Tongue (tissue), 3 donors: ENCODE measurements at places on chromosomes 16 and 17.

DNA sequence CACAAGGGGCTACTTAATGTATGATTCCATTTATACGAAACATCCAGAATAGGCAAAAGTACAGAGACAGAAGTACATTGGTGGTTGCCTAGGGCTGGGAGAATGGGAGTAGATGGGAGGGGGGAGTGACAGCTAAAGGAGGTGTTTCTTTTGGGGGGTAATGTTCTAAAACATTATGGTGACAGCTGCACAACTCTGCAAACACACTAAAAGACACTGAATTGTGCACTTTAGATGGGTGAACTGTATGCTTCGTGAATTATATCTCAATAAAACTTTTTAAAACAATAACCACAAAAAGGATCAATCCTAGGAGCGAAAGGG, 661 bp downstream of the LYRM9 start:
- DNase-seq, result no peak

- DNase-seq, result no peak
Observed at GRCh38 chr16:87823181-87823929, 46.0 kb downstream of the SLC7A5 start.

DNA sequence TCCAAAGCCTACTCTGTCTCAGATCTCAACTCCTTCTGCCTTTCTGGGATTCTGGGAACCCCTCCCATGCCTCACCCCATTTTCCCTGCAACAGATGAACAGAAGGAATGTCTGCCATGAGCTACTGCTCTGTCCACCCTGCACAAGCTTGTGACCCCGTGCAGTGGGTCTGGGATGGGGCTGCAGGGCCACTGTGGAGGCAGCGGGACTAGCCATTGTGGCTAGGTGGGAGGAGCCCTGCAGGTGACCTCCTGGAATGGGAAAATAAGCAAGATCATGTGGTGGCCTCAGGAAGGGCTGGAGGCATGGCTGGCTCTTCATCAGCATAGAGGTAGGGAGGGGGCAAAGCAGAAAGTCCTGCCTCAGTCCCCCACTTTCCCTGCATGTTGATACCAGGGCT, 13.7 kb downstream of the PDP2 start:
- DNase-seq, result no peak

DNA sequence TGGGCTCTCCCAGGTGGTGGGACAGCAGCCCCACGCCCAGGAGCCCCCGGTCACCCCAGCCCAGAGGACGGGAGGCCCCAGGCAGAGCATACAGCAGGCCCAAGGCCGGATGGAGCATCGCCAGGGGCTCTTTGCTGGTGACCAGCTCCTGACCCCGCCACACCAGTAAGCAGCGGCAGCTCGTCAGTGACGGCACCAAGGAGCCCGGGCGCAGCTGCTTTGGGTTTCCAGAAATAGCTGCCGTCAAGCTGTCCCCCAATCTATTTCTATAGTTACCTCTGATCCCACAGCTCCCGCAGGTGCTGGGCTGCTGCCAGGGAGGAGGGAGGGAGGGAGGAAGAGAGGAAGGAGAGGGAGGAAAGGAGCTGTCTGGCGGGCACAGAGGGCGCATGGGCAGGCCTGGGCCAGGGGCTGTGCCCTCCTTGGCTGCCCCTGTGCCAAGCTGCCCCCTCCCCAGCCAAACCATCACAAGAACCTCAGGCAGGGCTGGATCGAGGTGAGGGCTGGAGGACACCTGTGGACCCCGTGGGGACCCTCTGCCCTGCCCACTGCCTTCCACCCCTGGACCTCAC, 10.8 kb upstream of the RASD1 start:
- peak; percentile 86 for DNase-seq

GRCh38 chr17:7864995-7865650, 7.3 kb downstream of the CYB5D1 start:
- no peak for DNase-seq

DNA sequence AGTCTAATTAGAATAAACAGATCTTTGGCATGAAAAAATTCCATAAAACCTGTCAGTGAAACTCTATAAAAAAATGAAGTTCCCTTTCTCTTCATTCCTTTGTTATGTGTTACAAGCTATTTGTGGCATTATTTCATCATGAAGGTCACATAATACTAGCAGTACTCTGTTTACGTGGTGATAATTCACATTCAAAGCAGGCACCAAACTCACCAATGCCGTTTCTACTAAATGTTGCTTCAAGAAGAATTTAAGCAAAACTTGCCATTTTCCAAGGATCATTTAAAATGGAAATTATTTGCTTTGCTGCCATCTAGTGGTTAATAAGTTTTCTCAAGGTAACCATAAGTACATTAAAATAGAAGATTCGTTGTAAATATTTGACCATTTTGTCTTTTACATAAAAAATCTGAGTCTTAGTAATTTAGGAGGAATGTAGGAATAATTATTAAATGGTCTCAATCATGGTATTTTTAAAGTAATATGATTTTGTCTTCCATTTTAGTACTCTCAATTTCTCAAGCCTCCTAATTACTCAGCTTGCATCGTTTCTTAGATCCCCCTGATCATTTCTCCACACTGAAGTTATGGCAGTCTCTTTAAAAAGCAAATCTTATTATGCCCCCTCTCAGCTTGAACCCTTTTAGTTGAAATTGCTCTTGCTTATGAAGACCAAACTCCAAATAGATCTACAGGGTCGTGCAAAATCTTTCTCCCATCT, 80.8 kb downstream of the OMG start:
- DNase-seq, result peak; percentile 80

- no peak for DNase-seq
Observed at GRCh38 chr16:85293904-85294642, 181.8 kb upstream of the CIBAR2 start.

GRCh38 chr17:62950067-62950466, 16.0 kb upstream of the TANC2 start:
- DNase-seq, result peak; percentile 94

GRCh38 chr17:40453881-40454612, 10.8 kb downstream of the IGFBP4 start:
- DNase-seq, result no peak

DNA sequence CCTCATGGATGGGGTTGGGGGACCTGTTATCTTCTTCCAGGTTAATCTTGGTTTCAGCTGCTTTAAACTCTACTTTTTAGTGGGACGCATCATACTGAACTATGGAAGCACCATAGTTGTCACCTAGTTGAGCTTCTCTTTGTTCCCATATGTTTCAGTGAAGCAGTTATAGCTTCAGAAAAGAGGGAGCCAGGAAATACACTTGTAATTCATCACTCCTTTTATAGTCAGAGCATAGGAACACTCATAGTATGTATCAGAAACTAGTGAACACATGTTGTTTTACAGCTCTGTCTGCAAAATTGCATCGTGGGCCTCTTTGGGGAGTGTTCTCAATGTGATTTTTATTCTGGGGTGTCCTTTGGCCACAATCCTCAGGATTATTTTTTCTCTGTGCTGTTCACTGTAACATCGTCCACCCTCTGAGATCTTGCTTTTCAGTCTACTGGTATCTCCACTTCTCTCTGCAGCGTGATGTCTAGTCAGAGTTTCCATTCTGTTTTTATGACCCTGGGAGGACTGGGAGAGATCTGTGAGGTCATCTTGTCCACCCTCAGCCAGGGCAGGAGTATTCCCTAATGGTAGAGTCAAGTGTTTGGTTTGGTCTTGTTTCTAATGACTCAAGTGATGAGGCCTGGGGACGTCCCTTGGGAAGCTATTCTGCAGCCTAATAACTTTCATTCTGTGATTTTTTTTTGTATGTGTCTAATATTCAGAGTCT, 585.4 kb downstream of the WWOX start:
- DNase-seq, result no peak

GRCh38 chr17:78953356-78954350, 26.1 kb downstream of the LGALS3BP start:
- peak; percentile 58 for DNase-seq

DNA sequence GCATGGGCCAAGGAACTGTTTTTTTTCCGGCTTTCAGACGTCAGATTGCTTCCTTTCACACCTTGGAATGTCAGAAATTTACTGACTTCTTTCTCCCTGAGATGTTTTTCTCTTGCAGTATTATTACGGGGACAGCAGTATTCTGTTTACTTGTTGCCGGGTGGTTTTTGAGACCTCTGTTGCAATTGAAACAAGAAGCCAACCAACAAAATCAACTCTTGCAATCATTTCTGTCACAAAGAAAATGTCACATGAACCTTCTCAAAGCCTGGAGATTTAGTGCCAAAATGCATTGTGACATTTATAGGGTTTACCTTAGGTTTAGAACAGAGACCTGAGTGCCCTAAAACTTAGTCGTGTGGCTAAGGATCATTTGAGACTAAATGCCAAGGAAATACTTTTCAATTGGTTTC, 174.3 kb downstream of the MAP2K6 start:
- no peak for DNase-seq

DNA sequence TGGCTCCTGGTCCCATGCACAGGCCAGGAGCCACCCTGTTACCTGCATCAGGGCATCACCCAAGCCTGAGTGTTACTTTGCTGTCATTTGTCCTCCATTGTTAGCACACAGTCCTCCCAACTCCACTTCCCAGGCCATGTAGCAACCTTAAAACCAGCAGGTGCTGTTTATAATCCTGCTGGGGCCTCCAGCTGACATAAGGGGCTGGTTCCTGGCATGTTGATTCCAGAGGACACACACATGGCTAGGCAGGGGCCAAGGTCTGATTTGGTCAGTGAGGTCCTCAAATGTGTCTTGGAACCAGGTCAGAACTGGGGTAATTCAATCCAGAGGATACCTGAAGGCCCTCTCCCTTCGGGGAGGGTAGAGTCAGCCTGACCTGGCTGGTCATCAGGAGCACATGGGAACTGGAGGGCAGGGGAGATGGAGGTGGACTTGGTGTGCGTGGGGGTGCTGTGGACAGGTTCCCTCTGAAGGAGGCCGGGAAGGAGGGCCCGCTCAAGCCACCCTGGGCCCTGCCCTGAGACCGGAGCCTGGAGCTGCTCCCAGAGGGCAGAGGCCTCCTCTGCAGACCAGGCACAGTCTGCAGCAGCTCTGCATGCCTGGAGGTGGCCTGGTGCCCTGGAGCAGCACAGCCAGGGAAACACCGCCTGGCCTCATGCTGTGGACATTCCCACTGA, 6.6 kb downstream of the ADORA2B start:
- no peak for DNase-seq

DNA sequence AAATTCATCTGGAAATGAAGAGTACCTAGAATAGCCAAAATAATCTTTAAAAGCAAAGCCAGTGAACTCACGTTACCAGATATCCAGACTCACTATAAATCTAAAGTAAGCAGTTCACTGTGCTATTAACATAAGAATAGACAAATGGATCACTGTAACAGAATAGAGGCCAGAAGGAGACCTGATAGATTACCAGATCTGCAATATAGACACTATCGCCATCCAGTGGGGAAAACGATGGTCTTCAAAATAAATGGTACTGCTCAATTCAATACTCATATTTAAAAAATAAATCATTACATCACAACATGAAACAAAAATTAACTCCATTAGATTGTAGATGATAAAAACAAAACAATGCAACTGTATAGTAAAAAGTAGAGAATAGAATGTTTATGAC, 158.6 kb upstream of the CDH8 start:
- DNase-seq, result no peak

GRCh38 chr17:57678393-57678792, 66.7 kb downstream of the CCDC182 start:
- no peak for DNase-seq

DNA sequence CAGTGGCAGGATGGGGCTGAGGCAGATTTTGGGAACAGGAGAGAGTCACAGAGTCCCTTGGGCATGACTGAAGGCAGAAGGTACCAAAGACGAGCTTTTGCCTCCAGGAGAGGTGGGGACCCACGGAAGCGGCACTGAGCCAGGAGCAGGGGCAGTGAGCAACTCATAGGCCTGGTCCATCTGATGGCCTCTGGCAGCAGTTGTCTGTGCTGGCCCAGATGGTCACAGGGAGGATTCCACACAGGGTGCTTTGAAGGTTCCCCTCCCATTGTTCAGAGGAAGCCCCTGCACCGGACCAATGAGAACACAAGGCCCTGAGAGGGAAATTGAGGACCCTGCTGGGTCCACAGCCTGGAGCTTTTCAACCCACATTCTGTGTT, 360.3 kb upstream of the TNRC6C start:
- DNase-seq, result no peak

DNA sequence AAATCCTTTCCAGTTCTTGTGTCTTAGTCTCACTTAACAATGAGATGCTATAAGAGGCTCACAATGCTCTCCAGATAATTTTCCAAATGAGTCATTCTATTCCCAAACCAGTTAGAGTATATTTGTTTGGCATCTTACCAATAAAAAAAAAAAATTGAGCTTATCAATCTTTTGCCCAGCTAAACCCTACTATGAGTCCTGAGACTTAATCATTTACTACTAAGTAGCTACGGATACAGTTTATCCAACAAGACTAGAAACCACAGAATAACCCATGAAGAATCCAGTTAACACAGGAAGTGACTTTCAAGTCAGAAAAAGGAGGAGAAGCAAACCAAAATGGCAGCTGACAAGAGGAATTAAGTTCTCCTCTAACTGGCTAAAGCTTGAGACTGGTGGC, 330.3 kb upstream of the XYLT1 start:
- no peak for DNase-seq
